Stimulated activated CD8-positive, alpha-beta memory T cell treated with anti-CD3 and anti-CD28 coated beads, Interleukin-15, amount 100 ng/mL, for 1 hour (primary cell): ENCODE measurements at places on chromosomes 11 and 22.

DNA sequence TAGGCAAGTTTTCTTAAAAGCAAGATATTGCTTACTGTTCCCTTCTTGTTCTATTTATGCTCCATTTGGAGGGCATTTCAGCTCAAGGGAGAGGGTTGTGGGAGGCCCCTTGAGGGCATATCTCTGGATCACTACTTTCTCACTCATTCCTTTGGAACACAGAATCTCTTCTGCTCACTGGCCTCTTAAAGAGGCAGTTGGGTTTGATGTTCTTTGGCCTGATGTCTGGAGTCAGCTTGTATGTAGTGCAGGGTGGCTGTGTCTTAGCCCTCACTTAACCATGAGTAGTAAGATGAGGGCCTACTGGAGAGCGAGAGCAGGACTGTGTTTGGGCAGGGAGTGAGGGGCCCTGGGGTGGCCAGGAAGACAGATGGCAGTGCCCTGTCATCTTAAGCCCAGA is 3.6 kb downstream of the INCENP start:
- no peak for DNase-seq

DNA sequence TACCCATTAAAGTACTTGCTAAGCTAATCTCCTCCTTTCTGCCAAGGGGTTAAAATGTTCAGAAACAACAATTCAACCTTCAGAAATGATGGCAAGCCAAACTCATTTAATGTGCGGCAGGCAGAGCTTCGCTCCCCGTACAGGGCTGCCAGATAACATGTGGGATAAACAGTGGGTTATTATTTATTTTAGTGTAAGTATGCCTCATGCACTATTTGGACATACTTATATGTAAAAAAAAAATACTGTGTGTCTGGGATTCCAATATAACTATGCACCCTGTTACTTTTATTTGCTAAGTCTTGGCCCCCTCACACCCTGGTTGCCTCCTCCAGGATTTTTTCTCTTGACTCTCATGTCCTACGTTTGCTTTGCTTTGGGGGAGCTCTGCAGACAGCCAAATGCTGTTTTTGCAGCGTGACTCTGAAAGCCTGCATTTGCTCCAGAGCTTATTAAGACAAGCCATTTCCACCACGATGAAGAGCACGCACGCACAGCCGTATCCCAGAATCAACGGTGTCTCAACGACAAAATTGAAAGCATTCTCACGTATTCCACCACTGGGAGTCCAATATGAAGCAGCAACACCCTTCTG is 86.5 kb upstream of the SHANK2 start:
- no peak for DNase-seq

DNA sequence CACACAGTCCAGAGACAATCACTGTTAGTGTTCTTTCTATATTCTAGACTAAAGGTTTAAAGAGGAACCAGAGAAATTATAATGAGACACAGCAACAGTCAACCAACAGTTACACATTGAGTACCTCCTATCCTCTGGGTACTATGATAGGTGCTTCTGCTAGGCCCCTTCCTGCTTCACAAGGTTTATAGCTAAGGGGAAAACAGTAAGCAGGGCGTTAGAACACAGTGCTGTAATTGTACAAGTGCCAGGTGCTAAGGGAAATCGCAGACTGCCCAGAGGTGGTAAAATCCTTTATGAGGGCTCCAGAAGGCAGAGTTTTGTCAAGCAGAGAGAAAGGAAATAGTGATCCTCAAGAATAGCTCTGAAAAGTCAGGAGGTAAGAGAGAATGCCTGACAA is 297.2 kb upstream of the FAT3 start:
- no peak for DNase-seq

DNA sequence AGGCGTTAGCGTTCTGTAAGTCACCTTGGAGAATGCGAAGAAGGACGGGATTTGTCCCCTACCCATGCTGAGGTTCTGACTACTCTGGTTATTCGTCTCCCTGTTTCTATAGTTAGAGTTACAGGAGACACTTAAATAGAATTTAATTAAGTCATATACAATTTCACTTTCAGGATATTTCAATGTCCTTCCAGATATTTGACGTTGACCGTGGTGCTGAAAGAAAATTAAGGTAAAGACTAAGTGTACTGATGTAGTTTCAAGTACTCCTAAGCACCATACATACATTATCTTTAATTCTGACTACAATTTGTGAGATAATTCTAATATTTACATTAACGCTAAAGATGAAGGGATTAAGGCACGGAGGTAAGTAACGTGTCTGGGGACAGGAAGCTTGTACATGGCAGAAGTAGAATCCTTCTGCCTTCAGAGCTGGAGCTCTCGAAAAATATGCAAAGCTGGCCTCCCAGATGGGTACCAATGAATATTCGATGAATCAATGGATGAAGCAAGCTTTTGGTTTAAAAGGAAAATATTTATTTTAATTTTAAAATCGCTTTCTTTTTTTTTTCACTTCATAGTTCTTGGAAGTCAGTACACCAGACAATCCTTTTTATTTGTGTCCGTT is 539 bp upstream of the SLC36A4 start:
- no peak for DNase-seq

DNA sequence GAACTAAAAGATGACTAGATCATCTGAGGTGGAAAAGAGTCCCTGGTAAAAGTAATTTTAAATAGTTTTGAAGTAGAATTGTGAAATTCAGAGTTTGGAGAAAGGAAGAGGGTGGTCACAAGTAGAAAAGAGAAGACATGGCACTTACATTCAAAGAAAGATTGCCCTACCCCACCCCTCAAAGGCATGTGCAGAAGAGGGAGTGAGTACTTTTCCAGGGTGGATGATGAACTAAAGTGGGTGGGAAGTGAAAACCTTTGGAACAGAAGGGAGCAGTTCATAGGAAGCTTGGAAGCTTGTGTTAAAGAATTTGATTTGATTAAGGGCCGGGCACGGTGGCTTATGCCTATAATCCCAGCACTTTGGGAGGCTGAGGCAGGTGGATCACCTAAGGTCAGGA is 23.6 kb downstream of the SREBF2 start:
- no peak for DNase-seq

DNA sequence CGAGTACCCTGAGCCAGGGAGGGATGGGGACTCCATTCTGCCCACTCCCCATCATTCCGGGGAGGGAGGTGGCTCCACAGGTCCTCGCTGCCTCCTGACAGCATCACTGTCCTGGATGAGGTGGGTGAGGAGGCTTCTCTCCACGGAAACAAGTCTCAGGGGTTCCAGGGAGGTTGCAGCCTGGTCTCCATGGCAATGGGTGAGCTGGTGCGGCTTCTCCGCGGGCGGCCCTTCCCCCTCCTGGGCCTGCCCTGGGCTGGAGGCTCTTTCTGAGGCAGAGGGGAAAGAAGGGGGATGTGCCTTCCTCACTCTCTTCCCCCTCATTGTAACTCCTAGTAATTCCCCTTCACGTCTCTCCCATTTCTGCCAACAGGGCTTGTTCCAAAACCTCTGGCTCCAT is 37.1 kb upstream of the PARVG start:
- DNase-seq: no peak

- DNase-seq: no peak
Measured at GRCh38 chr11:27205250-27205649, 157.8 kb downstream of the CCDC34 start.

DNA sequence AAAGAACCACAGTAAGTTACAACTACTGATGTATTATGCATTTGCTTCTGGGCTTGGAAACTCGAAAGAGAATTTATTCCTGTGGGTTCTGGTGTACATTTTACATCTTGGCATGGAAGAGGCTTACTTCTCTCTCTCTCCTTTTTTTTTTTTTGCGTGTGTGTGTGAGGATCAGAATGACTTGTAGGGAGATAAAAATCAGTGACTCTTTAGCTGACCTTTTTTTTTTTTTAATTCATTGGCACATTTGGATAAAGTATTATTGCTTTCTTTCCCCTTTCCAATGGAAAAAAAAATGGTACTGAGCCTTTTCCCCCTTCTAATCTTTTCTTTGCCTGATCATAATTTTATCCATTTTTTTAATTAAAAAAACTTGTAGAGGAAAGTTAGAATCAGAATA is 43.5 kb downstream of the EXT2 start:
- no peak for DNase-seq

DNA sequence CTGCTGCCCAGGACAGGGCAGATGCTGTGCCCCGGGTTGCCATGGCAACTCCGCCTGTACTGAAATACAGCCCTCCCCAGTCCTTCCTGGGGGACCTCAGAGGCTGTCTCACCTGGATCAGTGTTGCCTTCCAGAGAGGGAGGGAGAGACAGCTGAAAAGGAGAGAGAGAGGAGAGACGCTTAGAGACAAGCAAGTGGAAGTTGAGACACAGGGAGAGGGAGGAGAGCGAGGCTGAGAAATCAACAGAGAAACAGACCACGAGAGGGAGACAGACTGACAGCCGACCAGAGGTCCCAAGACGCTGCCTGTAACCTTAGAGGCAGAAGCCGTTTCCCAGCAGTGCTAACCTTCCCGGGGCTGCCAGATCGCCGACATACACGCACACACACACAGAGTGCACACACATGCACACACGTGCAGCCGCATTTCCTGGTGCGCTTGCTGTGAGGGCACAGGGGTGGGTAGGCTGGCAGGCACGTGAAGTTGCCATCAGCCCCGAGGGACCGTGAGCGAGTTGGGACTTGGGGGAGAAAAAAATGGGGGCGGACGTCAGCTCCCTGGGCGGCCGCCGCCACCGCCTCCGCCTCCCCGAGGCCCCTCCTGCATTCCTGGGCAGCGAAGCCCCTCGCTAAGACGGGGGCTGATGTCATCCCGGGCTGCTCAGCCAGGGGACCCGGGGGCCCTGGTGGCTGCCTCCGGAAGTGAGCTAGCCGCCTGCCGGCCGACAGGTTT is 88.6 kb upstream of the CRYBB3 start:
- peak; percentile 21 for DNase-seq

DNA sequence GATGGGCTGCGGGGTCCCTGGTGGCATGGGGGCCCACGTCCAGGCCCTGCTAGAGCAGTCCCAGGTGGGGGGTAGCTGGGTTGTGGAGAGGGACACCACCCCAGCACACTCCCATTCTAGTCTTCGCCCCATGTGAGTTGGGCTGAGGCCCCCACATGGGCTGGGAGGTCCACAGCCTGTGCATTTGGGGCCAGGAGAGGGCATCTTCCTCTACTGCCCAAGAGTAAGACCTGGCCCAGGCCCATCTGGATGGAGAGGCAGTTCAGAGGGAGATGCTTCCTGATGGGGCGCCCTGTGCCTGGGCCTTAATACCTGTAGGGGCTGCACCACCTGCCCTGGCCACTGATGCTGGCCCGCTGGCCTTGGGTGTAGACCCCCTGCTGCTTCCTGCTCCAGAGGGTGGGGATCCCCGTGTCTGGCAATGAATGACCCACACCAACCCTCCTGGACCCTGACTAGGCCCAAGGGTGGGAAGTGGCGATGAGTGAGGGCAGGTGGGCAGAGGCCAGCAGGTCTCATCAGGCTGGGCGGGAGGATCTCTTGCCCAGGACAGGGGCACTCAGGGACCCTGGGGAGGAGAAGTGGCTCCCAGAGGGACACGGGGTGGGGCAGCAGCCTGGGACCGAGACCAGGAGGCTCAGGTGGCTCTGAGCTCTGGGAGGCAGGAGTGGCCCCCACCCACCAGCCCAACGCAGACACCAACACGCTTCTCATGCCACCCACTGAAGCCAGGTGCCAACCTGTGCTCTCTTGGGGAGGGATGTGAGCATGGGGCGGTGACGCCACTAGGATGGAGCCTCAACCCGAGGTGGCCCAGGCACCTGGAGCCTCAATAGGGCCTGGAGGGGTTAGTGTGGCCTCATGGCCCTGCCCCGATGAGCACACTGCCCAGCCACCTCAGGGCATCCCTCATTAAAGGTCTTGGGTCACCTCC is 17.4 kb upstream of the GNB1L start:
- DNase-seq: no peak

DNA sequence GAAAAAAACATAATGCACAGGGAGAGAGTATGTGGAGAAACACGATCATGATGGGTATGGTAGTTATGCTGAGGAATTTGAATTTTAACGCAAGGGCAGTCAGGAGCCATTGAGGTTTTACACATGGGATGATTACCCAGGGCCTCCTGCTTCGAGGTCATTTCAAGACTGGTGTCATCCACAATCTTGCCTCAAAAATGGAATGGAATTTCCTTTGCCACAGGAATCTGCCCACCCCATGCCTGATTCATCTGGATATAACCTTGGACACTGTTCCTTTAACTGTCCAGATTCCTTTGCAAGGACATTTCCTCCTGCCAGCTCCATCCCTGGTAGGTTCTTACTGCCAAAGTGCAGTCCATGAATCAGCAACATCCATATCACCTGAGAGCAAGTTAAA is 655.9 kb upstream of the TENM4 start:
- DNase-seq: no peak

GRCh38 chr11:35173011-35173511 is 34.1 kb downstream of the CD44 start:
- DNase-seq: no peak

DNA sequence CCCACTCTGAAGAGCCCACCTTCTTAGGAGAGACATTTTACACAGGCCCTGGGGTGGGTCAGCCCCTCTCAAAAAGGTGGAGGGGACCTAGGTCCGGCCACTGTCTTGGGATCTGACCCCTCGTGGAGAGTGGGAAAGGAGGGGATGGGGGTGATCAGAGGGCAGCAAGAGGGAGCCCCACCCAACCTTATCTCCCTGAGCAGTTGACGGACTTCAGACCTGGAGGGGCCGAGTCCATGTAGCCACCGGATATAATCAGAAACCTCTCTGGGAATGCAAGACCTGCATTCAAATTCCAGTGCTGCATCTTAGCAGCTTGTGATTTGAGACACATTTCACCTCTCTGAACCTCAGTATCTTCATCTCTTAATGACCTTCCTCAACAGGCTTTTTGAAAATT is 44.0 kb downstream of the TP53I11 start:
- DNase-seq: no peak

DNA sequence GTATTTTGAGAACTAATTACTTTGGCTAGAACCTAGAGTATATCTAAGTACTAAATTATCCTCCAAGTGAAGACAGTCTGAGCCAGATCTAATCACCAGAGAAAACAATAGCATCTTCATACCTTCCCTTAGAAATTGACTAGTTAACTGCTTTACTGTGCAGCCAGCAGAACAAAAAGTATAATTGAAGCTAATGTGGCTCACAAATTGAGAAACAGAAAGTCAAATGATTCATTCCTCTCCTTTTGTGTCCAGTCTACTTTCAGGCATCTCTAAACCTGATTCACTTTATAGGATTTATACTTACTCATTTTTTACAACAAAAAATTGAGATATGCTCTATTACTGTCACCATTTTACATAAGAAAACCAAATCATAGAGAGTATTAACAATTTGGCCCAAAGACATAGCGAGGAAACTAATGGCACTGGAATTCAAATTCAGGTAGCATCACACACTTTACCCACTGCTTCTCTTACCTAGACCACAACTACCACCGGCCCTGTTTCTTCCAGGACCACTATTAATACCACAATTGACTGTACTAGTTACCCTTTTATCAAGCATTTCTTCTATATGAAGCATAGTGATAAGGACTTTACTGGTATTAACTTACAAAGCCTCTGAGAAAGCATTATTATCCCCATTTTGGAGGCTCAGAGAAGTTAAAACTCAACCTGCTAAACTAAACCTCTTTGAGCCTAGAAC is 1402.6 kb upstream of the TENM4 start:
- DNase-seq: no peak

DNA sequence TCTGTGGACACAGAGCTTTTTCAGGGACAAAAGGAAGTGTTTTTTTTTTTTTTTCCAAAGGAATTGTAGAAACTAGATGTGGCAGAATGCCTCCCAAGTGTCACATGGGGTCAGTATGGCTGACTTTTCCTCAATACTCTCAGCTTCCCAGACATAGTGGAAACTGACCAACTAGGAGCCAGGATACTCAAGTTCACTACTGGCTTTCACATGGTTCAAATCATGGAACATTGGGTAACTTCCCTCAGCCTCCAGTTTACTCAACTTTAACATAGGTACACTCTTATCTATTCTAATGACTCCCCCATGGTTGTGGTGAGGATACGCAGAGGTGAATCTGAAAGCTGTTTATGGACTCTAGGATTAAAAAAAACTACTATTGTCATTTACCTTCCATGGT is 1.4 kb downstream of the SLC5A1 start:
- no peak for DNase-seq
